Stimulated activated CD8-positive, alpha-beta memory T cell treated with anti-CD3 and anti-CD28 coated beads, Interleukin-15, amount 100 ng/mL, for 48 hours (primary cell): ENCODE measurements at places on chromosomes 2 and 18.

DNA sequence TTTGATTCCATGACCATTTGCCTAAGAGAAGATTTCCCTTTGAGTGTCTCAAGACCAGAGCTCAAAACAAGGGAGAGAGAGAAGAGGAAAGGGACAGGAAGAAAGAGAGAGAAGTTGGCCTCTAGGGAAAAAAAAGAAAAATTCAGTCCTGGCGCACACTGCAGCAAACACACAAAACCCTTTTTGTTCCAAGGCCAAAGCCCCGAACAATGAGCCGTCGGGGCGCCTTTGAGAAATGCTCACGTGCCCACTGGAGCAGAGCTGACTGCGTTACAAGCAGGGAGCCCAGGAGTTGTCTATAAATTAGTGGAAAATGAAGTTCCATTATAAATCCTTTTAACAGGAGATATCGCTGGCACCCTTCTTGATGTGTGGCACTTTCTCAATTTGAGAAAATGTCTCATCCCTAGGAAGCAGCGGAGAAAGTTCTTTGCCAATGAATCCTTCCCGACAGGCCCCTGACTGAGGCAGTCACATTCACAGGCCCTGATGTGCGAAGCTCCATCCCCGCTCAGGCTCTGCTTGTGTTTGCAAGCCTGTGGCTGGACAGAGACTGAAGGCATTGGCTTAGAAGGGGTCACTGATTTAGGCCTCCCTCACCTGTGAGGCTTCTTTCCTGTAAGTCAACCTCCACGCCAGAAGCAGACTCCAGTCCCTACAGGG is 32.1 kb upstream of the NCKAP5 start:
- no peak for DNase-seq

GRCh38 chr2:70767079-70767698 is 811 bp downstream of the ADD2 start:
- DNase-seq, result no peak

DNA sequence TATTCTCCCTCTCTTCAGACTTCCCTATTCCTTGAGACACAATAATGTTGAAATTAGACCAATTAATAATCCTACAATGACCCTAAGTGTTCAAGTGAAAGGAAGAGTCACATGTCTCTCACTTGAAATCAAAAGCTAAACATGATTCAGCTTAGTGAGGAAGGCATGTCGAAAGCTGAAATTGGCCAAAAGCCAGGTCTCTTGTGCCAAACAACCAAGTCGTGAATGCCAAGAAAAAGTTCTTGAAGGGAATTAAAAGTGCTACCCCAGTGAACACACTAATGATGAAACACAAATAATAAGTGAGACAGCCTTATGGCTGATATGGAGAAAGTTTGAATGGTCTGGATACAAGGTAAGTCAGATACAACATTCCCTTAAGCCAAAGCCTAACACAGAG is 115.4 kb downstream of the PXDN start:
- DNase-seq, result no peak

GRCh38 chr2:165833156-165833555 is 39.1 kb upstream of the GALNT3 start:
- DNase-seq, result no peak

DNA sequence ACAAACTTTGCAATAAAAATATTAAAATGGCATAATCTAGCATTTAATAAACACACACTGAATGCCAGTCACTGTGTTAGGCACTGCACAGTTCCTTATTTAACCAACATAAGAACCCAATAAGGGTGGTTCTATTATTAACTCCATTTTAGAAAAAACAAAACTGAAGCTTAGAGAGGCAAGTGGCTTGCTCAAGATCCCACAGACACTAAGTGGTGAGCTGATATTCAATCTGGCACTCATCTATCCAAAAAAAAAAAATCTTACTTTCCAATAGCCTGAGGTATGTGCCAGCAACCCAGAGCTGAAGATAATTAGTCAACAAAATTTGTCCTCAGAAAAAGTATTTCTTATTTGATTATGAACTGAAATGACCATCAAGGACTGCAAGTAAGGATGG is 799 bp downstream of the CYTIP start:
- DNase-seq, result no peak
